Astrocyte of the hippocampus (primary cell): ENCODE measurements at places on chromosomes 4 and X.

DNA sequence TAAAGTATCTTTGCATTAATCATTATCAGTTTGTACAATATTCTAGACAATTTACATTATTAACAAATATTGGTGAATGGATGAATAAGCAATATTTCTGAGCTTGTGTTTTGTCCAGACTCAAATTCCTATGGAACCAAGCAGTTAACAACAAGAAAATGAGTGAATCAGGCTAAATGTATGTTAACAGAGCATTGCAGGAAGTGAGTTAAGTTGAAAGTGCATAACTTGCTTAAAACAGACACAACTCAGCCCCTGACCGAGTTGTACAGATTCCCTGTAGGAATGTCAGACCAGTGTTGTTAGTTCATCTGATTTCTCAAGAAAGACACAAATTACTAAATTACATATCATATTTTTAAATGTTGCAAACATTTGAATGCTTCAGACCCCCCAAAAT, 23.7 kb upstream of the CSN1S1 start:
- no peak for DNase-seq

GRCh38 chrX:118565853-118566252, 70.2 kb downstream of the DOCK11 start:
- DNase-seq, result no peak

- DNase-seq, result no peak
Measured at GRCh38 chrX:41720125-41720779, 3.7 kb upstream of the GPR82 start.

DNA sequence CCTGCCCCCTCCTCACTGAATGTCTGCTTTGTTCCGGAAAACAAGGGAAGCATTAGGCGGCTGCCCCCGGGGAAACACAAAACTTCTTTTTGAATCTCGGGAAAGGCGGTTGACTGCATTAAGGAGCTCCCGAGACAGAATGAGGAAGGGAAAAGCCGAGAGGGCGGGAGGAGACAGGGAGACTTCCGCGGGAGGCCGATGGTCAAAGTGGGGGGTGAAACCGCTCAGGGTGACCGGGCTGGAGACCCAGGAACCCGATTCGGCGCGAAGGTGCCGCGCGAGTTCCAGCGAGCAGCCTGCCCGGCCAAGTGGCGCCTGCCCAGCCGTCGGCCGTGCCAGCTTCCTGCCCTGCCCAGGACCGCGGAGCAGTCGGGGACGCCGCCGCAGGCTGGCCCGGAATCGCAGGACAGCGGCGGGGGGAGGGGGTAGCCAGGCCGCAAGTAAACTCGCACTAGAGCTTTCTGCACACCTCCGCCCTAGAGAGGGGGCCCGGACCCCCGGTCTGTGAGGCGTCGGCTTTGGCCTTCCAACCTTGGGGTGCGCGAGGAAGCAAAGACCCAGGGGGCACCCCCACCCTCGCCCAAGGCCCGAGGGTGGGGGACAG, 55.1 kb upstream of the BCOR start:
- peak; percentile 64 for DNase-seq

- DNase-seq, result no peak
Measured at GRCh38 chr4:100311181-100311580, 120.9 kb upstream of the DDIT4L start.

DNA sequence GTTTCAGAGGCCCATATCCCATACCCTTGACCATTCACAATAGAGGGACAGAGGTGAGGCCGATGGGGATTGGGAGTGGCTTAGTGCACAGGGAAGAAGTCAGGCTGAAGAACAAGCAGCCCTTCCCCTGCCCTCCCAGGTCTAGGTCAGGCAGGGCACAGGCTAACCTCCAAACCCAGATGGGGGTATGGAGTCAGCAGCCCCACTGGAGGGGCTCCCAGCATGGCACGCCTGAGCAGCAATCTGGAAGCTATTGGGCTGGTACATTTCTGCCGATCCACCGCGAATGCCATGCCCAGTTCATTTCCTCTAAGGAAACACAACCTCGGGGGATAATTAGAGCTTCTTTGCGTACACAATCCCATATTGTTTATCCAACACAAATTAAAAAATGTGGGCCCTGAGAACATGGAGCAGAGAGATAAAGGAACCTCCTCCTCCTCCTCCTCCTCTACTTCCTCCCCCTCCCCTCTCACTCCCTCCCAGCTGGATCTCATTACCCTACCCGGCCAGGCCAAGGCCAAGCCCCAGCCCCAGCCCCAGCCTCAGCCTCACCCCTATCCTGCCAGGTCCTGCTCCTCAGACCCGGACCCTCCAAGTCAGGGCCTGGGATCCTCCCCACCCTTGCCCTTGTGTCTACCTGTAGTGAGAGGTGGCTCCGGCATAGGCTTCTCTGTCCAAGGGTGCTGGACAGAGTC, 83.0 kb downstream of the PJA1 start:
- DNase-seq, result no peak

DNA sequence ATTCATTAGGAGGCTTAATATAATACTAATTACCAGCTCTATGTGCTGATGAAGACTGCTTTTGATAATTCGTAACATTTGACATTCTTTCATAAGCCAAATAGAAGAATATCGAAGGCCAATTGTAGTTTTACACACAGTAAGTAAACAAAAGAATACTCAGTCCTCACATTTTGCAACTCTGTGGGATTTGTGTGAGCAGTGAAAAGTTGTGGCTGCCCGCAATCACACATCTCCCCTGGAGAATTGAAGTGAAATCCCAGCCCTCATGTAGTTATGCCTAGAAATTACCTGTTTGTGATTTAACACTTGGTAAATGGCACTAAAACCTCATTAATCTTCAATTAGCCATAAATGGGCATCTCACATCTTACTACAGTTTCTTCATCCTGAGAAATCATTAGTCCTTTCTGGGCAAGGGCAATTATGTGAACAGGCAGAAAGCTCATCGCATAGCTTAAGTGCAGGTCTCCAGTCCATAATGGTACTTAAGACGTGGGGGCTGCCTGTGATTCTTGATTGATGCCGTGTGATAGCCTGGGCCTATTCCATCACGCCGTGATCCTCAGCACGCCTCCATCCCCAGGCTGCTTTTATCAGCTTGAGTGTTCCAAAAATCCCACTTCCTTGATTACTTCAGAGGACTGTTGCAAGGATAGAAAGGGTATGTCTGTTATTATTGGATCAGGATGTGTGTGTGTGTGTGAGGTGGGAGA, 97.9 kb upstream of the METTL14 start:
- no peak for DNase-seq

GRCh38 chr4:25672756-25673155, 17.1 kb downstream of the SLC34A2 start:
- DNase-seq, result no peak

DNA sequence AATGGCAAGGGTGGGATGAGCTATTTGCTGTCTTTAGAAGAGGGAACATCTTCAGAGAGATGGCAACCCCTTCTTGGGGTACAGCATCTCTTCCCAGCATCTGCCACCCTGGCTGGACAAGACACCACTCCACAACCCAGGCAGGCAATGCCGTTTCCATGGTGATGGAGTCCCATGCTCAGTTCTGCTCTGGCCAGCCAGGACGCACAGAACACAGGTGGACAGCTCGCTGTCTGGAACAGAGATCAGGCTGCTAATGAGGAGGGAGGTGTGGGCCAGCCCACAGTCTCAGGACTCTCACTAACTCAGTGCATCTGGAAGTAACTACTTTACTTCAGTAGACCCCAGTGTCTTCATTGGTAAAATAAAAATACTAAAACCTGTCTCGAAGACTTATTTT, 321.0 kb upstream of the CPEB2 start:
- no peak for DNase-seq

DNA sequence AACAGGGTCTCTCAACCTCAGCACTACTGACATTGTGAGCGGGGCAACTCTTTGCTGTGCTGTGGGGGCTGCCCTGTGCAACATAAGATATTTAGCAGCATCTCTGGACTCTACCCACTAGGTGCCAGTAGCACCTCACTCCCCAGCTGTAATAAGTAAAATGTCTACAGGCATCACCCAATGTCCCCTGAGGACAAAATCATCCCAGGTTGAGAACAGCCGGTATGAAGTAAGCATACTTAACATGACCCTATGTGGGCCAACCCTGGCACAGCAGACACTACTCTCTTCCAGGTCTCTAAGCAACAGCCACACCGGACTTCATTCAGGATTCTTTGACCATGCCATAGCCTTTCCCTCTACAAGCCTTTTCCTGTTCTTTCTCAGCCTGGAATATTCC, 10.5 kb upstream of the MGST2 start:
- peak; percentile 67 for DNase-seq

GRCh38 chr4:10455133-10455532, 2.1 kb downstream of the ZNF518B start:
- no peak for DNase-seq

GRCh38 chrX:40943093-40943641, 142.1 kb upstream of the USP9X start:
- DNase-seq, result no peak

GRCh38 chrX:108270280-108270679, 167.9 kb downstream of the COL4A6 start:
- peak; percentile 54 for DNase-seq

DNA sequence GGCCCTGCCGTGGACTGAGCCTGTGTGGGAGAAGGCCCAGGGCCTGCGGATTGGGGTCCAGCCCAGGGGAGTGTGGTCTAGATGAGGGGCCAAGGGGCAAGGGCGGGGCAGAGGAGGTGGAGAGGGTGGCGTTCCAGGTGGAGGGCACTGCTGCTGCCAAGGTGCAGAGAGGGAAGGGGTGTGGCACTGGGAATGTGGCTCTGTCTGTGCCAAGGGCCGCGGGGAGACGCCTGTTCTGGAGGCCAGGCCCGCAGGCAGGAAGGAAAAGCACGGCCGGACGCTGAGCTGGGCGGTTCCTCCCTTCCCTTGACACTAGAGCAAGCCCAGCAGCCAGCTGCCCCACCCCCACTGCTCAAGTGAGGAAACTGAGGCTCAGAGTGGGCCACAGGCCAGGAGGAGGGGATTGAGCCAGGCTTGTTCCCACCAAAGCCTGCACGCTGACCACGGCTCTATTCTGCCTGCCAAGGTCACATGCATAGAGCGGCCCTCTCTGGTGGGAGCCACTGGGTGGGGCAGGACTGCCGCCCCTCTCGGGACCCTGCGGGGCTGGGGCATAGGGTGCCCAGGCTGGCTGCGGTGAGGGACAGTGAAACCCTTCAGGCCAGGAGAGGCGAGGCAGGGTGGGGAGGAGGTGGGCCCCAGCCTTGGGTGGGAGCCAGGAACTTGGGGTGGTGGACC, 13.0 kb downstream of the SH3BP2 start:
- no peak for DNase-seq

DNA sequence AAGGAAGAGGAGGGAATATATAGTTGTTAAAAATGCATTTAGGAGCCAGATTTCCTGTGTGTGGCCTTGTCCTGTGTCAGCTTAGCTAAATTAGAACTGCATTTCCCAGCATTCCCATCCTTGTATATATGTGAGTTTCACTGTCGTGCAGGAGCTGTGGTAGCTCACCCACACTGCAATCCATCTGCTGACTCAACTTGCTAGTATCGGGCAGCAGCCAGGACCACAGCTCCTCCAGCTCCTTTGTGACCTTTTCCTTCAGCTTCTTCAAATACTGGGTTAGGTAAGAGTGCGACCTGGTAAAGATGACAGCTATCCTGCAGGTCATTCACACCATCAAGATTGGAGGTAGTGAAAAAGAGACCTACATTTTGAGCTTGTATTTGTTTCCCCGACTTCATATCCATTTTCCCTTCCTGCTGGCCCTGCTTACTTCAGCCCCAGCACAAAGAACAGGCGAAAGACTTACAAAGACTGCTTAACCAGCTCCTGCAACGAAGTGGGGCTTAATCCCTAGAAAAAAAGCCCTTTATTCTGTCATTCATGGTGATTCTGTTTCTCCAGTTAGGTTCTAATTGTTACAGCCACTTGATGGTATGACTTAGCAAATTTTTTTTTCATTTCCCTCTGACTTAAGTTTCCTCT, 11.4 kb downstream of the ASIC5 start:
- DNase-seq, result peak; percentile 72

GRCh38 chrX:154313147-154313546, 17.6 kb downstream of the TKTL1 start:
- no peak for DNase-seq
